Activated gamma-delta T cell treated with anti-CD3 and anti-CD28 coated beads, Interleukin-2, amount 50 U/mL, for 16 hours (primary cell): ENCODE measurements at places on chromosomes 5 and 9.

GRCh38 chr5:1182633-1183423 is 18.6 kb upstream of the SLC6A19 start:
- no peak for DNase-seq

DNA sequence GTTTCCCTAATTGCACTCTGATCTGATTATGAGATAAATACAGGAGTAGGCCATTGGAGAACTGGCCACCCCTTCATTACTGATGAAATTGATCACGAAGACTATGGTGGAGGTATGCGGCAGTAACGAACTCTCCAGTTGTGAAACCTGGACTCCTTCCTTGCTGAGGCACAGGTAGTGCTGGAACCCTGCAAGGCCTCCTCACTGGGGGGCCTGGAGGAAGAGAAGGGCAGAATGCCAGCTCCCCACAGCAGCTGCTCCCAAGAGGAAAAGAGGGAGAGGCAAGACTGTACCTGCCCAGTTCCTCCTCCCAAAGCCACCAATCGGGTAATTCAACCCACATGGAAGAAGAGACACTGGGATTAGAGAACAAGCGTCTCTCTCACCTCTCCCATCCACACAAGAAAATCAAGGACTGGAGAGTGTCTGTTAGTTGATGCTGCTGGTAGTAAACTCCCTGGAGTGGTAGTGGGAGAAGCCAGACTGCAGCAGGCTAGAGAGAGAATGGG is 19.1 kb upstream of the TRIO start:
- DNase-seq, result no peak

- DNase-seq, result no peak
Observed at GRCh38 chr9:128082151-128082550, 14.1 kb downstream of the SLC25A25 start.

- no peak for DNase-seq
Observed at GRCh38 chr5:124648902-124649467, 97.5 kb downstream of the ZNF608 start.

DNA sequence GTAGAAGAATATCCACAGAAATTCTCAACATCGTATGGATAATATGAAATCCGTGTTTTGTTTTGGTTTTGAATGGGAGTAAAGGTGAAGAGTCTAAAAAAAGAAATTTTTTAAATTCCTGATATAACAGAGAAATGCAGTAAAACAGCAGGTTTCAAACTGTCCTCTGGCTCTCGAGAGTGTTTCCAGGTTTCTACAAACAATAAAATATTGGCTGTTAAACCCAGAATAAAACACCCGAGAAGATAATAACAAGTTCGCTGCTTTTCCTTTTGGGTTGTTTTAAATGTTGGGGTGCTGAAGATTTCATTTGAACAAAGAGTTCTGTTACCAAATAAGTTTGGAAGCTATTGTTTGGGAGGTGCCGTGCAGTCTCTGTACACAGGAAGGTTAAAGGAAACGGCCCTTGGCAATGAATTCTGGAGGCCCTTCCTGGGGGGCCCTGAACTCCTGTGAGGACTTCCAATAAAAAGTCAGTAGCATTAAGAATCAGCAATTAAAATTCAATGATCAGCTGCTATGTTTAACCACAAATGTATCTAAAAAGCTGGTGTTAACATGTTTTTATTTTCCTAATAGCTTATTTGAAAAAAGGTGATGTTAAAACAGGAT is 215.8 kb downstream of the TSSK1B start:
- DNase-seq, result no peak

DNA sequence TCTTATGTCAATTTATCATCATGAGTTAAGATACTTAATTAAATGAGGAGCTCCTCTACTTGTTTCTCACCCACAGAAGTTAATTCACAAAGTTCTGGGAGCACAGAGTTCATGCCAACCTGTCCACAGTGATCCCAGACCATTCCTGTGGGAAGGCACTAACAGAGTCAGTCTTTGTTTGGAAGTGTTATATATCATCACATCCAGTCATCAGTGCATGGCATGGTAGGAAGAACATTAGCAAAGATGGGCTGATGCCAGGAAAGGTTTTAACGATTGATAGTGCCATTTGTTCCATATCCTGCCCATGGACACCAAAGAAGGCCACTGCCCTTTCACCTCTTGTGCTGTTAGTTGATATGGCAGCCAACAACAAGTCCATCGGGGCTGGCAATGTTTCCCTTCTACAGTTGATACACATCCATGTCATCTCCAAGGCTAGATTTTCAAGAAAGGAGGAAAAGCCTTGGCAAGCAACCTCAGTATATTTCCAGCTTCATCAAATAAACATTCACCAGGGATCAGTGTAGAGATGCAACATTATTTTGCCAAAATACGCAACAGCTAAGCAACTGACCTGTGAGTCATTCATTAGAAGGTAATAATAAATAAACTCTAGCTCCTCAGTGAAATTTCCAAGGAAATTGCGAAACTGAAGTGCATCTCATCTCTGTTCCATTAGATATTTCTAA is 169.6 kb downstream of the RORB start:
- no peak for DNase-seq

- DNase-seq, result no peak
Observed at GRCh38 chr5:172730981-172731679, 39.9 kb downstream of the DUSP1 start.

DNA sequence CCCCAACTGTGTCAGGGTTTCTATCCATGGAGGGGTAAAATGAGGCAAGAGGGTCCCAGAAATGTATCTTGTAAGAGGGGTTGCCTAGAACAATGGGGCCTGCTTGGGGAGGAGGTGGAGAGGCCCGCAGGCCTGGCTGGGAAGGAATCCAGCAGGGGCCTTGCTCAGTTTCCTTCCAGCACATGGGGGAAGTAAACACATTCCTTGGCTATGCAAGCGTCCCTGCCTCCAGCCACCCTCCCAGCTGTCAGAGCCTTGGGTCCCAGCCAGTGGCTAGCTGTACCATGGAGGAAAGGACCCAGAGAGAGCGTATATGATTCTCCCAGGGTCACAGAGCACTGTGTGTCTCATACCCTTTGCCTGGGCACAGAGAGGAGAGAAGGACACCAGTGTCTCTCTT is 71.1 kb upstream of the IL17B start:
- DNase-seq, result no peak

DNA sequence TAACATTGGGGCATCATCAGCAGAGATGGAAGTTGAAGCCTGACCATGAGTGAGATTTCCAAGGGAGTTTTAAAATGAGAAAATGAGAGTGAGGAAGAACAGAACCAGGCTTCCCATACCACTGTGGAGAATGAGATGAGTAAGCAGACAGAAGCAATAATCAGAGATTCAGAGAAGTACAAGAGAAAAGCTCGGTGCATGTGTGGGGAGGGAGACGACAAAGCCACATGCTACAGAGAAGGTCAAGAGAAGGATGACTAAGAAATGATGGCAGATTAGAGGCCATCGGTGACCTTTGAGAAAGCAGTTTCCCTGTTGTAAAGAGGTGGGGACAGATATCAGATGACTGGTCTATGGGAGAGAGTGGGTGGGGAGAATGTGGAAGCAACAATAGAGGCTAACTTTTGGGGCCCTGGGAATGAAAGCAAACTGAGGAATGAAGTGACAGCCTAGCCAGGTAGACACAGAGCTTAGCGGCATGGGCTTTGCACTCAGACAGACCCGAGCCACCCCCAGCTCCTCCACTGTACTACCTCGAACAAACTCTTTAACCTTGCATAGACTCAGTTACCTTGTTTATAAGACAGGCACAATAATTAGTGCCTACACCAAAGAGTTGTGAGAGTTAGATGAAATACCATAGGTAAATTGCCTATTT is 207.7 kb downstream of the PIK3R1 start:
- no peak for DNase-seq

- no peak for DNase-seq
Observed at GRCh38 chr5:169070413-169070812, 230.5 kb downstream of the SLIT3 start.

GRCh38 chr9:136060671-136061371 is 34.3 kb downstream of the NACC2 start:
- no peak for DNase-seq

DNA sequence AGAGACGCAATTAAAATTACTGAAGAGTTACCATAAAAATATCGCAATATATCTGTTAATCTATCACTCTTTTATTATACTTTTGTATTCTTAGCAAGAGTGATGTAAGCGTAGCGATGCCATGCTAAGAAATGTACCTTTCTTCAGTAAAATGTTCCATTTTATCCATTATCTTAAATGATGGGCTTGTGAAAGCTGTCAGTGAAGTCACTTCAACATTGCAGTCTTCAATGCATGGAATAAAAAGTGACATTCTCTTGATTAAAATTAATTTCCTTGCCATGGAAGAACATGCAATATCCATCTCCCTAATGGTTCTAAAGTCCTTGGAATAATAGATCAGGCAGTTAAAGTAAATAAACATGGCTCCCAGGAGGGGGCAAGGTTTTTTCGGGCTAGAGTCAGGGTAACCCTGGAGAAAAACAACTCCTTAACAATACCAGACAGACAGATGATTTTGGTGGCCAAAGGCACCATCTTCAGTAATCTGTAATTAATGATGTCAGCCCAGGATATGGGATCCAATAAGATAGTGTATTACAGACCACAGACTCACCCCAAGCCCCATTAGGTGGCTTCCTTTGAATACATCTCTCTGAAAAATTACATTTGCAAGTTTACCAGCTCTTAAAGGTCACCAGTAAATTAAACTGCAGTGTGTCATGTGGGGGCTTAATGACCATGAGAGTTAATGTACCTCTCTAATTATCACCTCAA is 677.1 kb downstream of the DTWD2 start:
- no peak for DNase-seq

- no peak for DNase-seq
Observed at GRCh38 chr9:113622600-113623400, 159.3 kb downstream of the RGS3 start.

- no peak for DNase-seq
Observed at GRCh38 chr5:177302354-177303110, 987 bp downstream of the RAB24 start.

DNA sequence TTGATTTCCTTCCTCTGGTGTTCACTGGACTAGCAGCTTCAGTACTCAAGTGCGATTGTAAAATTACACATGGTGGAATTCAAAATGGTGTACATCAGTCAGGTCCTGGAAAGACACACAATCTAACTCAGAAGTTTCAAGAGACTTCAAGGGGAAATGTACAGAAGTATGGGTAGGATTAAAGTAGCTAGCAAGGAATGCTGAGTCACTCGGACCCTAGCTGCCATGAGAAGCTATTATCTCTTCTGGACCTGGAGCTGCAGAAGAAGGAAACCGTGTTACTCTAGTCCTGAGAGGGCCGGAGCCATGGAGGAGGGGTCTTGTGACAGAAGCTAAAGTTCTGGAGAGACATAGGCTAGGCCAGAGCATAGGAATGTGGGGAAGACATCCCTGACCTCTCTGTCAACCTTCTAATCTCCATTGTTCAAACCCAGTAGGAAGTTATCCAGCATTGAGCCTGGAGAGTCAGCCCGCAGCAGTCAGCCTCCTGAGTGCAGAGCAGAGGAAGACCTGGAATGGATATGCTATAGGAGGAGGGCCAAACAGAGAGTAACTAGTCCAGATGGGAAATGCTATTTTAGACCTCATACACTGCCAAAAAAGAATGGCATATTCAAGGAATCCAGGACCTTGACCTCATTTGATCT is 84.3 kb downstream of the GHR start:
- no peak for DNase-seq

GRCh38 chr5:120958877-120959485 is 494.9 kb downstream of the PRR16 start:
- no peak for DNase-seq

GRCh38 chr9:26264709-26265601 is 586.7 kb upstream of the TUSC1 start:
- no peak for DNase-seq

DNA sequence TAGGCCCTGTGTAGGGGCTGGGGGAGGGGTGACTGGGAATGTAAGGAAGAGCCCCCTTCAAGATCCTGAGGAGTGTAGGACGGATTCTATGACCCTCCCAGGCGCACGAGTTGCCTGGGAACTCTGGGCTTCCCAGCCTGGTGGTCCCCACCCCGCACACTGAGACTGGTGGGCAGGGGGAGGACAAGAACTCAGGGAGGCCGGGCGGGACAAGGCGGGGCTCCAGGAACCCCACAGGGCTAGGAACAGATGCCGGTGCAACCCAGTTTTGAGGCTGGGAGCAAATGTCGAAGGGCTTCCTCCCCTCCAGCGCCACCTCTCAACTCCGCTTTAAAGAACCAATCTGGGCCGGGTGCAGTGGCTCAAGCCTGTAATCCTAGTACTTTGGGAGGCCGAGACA is 1.3 kb upstream of the VDAC1 start:
- DNase-seq, result no peak

GRCh38 chr9:125908966-125909365 is 161.8 kb downstream of the PBX3 start:
- DNase-seq, result no peak

DNA sequence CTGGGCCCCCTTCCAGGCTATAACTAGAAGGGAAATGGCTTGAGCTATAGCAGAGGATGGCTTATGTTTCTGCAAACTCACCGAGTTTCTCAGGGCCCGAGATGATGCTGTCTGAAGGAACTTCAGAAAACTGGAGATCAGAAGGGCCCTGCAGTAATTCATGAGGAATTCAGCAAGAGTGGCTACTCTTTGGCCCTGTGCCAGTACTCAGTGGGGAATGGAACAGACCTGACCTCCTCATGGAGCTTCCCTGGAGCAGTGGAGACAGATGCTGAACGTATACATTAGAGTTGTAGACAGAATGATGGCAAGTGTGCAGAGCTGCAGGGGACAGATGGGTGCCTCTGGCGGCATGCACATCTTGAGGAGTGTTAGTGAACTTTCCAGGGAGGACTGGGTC is 17.3 kb upstream of the SMIM32 start:
- no peak for DNase-seq

DNA sequence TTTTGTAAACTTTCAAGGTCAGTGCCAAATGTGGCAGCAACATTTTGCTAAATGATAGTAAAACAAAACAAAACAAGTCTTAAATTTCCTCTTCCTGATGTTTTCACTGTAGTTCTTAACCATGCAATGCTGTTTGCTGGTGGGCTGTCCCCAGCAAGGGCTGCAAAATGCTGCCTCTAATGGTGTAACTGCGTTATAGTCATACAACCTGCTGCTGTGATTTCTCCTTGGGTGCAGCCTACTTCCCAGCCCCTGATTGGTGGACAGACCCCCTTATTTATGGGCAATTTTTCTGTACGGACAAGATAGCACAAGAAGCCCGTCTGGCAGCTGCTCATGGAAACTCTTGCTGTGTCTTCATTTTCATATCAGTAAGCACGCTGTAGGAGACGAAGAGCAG is 26.6 kb upstream of the PIP5K1B start:
- no peak for DNase-seq

DNA sequence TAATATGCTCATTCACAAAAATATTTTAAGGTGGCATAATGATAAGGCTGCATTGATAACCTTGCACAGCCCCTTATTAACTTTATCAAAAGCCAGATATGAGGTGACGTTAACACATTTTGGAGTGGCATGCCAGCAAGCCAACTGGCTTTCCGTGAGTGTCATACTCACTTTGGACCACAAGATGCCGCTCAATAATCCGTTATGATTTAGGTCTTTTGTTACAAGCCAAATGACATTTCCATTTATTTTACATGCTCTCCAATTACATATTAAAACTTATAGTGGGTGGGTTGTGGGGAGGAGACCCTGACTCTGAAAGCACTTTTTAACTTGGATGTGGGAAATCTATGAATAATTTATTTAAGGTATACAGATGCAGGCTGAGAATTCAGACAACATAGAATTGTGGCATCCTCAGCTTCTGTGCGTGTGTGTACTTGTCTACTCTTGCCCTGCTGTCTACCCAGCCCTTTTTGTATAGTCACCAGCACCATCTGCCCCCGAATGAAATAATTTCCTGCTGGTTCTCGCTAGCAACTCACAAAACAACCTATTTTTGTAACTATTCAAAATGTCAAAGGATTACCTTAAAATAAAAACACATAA is 305.1 kb downstream of the PSAT1 start:
- DNase-seq, result no peak

- DNase-seq, result no peak
Observed at GRCh38 chr5:174315871-174316270, 270.4 kb downstream of the NSG2 start.
